ENCODE measurements at places on chromosomes 6 and 20. TPM values are rescaled to one million over a fixed set of nuclear protein-coding genes. Genes with fewer than 3 reads are reported as not detected.

DNA sequence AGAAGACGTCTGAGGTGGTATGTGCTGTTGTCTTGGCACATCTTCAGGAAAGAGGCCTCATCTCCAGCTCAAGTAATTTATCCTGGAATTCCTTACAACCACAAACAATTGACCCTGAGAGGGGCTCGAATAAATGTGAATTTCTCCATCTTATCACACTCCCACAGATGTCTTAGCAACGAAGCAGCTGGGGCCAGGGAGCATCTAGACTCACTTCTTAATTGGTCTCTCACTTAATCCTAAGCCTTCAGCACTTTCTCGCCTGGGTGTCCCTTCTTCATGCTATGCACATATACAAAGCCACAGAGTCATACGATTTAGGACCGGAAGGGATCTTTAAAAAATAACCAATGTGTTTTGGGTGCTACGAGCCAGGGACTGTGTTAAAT, 27.1 kb downstream of the PCK1 start:
- no peaks in the 10 kb centered on the region for H3K36me3 ChIP-seq
- H3K27ac ChIP-seq, result no peak overlapping the region
- H3K4me1 ChIP-seq, result no peaks in the 10 kb centered on the region
- peaks cover 21% of the 10 kb centered on the region for H3K27me3 ChIP-seq
- H3K4me3 ChIP-seq, result no peak overlapping the region

Gene CLVS2
- not detected for total RNA-seq

GRCh38 chr6:150544793-150545192, 54.9 kb upstream of the PLEKHG1 start:
- no peak overlapping the region for H3K27ac ChIP-seq
- H3K27me3 ChIP-seq, result peaks cover 19% of the 10 kb centered on the region
- H3K4me3 ChIP-seq, result no peak overlapping the region
- no peaks in the 10 kb centered on the region for H3K36me3 ChIP-seq
- peaks cover 5% of the 10 kb centered on the region for H3K4me1 ChIP-seq

Gene ZNF311
- 0.98 TPM for total RNA-seq

DNA sequence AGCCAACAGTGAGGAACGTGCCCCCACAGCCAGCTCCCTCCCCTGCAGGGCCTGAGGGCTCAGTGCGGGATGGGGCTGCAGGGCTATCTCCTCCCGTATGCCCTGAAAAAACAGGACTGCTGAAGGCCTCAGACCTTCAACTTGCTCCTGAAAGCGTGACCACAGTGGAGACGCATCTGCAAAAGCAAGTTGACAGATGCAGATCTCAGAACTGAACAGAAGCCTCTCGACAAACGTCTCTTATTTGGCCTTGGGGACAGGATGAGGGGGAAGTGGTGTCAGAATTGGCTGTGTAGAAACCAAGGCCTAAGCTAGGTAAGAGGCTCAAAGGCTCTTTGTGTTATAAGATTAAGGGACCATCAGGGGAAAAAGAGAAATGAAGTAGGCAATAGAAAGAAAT, 120.7 kb upstream of the SLC22A23 start:
- no peak for DNase-seq
- H3K4me3 ChIP-seq, result no peak overlapping the region
- H3K27ac ChIP-seq, result no peak overlapping the region
- H3K27me3 ChIP-seq, result peaks cover 9% of the 10 kb centered on the region
- H3K4me1 ChIP-seq, result no peaks in the 10 kb centered on the region

Gene CGAS
- total RNA-seq, result 24.1 TPM

DNA sequence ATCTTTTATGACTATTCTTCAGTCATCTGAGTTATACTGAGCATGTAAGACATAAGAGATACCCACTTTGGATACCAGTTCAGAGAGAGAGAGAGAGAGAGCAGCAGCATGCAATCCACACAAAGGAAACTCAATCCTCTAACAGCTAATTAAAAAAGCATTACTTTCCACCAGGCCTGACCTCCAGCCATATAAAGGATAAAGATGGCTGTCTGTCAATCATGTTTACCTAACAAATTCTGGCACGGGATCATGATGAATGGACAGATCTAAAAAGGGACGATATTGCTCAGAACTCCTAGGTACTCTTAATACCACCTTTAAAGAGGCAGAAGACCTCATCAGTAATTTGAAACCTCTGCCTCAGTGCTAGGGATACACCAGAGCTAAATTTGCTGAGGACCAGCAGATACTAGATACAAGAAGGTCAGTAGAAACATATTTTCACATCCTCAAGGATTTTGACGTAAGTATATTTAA, 159.2 kb downstream of the RPS12 start:
- H3K36me3 ChIP-seq, result no peaks in the 10 kb centered on the region
- no peak overlapping the region for H3K4me3 ChIP-seq
- DNase-seq, result no peak

DNA sequence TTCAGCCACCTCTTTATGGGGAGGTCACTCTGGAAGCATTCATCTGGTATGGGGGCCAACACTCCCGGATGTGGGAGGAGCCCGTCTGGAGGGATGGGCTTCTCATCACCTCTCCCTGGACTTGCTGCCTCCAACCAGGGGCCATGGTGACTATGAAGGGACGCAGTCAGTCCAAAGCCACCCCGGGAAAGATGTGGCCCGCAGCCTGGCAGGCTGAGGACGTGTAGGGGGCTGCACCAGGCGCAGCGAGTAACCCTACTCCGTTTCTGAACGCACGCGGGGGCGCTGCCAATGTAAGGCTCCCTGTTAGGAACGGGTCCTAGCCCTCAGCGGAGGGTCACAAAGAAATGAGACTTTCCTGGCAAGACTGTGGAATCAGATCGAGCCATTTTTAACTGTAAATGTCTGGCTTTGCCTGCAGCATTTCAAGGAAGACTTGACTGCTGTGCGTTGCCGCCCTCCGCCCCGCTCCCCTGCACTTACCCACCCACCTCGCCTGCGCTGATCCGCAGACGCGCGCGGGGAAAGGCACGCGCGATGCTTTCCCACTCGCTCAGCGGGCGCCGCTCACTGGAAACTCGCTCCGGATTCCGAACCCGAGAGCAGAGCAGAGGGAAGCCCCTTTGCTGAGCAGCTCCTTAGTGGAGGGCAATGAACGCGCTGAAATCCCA, 55.1 kb downstream of the IL20RA start:
- no peaks in the 10 kb centered on the region for H3K36me3 ChIP-seq
- peaks cover 2% of the 10 kb centered on the region for H3K4me1 ChIP-seq
- H3K27ac ChIP-seq, result no peak overlapping the region
- peaks cover 44% of the 10 kb centered on the region for H3K27me3 ChIP-seq
- DNase-seq, result peak; percentile 15
- no peak overlapping the region for H3K4me3 ChIP-seq
